Tibial artery (tissue), 4 donors: ENCODE measurements at places on chromosomes 2 and 18.

GRCh38 chr2:240836781-240837467, 16.9 kb upstream of the KIF1A start:
- no peak overlapping the region for H3K27ac ChIP-seq
- no peaks in the 10 kb centered on the region for H3K36me3 ChIP-seq
- H3K4me3 ChIP-seq, result no peak overlapping the region

DNA sequence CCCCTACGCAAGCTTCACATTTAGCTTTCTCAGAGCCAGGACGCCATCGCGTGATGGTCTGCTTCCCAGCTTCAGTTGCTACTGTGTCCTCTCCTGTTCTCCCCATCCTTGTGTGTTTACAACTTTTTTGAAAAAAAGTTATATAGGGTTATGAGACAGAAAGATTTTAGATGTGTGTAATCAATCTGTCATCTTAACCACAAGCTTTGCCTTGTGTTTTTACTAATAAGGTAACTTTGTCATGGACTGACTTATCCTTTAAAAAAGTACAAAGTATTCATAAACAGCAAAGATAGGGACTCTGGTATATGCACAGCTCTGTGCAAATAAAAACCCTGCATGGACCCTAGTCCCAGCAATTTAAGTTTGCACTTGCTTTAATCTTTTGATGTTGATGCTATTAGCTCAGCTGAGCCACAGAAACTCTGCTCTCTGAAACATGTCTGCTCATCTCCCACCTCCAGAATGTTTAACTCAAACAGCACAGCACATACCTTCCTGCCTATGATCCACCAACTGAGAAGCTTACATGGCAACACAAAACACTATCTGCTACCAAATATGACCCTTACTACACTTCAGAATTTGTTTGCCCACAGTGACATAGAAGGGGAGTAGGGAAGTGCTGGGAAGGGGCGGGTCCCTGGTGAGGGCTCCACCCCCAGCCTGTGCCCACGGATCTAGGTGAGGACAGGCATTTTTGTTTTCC, 42.7 kb downstream of the SAP130 start:
- no peaks in the 10 kb centered on the region for H3K27me3 ChIP-seq
- H3K4me1 ChIP-seq, result no peaks in the 10 kb centered on the region
- no peak overlapping the region for H3K4me3 ChIP-seq
- H3K27ac ChIP-seq, result no peak overlapping the region

DNA sequence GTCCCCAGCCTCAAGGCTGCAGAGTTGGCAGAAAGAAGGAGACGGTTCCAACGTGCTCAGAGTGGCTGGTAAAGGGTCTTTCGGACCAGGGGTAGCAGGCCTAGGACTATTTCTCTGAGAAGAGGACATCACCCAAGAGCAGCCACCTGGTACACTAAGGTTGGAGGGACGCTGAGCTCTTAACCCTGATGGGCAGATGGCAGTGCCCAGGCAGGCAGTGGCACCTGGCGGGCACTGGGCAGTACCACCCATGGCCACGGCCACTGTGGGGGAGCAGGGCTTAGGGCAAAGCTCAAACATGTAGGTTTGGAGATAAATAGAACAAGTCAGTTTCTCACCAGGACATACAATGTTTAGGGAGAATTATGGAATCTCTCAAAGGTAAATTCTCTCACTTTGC, 53.5 kb downstream of the MBP start:
- DNase-seq, result no peak
- H3K27ac ChIP-seq, result no peak overlapping the region
- H3K4me3 ChIP-seq, result no peak overlapping the region
- H3K27me3 ChIP-seq, result no peaks in the 10 kb centered on the region

GRCh38 chr2:65456064-65456463, 23.7 kb upstream of the SPRED2 start:
- DNase-seq, result no peak
- H3K27ac ChIP-seq, result no peak overlapping the region
- H3K36me3 ChIP-seq, result no peaks in the 10 kb centered on the region
- no peaks in the 10 kb centered on the region for H3K4me1 ChIP-seq
- no peaks in the 10 kb centered on the region for H3K27me3 ChIP-seq

DNA sequence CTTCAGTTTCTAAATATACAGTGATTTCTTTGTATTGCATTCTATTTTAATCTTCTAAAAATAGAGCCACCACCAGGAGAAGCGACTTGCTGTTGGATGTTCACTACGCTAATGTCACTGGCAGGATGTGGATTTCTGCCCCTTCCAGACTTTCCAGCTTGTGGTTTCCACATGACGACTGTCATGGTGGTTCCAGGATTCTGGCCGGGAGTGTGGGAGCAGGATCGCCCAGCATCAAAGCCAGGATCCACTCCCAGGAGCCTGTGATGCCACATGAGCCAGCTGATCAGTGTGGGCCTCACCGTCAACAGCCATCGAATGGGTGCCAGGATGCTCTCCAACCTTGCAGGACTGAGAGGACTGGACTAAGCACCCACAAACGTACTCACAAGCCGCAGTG, 148.8 kb downstream of the HDAC4 start:
- DNase-seq, result no peak
- no peaks in the 10 kb centered on the region for H3K27me3 ChIP-seq
- no peaks in the 10 kb centered on the region for H3K36me3 ChIP-seq

DNA sequence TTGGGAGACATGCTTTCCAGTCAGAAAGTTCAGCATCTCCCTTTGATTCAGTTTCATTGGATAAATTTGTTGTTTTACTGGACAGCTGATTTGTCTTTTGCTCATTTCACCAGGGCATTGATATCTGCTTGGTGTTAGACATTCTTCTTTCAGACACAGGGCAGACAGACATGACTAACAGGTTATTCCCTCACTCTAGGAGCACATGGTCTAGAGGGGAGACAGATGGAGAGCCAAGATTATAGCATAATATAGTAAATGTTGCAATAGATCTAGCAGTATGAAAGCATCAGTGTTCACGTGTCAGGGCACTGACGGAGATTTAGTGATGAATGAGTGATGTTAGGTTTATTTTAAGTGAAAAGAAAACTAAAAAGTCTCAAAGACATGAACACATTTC, 187.0 kb upstream of the CYRIA start:
- no peaks in the 10 kb centered on the region for H3K27me3 ChIP-seq
- no peak overlapping the region for H3K4me3 ChIP-seq
- DNase-seq, result no peak
- H3K27ac ChIP-seq, result no peak overlapping the region

GRCh38 chr2:235041221-235041917, 89.6 kb downstream of the SH3BP4 start:
- H3K27me3 ChIP-seq, result no peaks in the 10 kb centered on the region
- no peak overlapping the region for H3K27ac ChIP-seq
- peak; percentile 62 for DNase-seq
- peaks cover 27% of the 10 kb centered on the region for H3K36me3 ChIP-seq
- no peaks in the 10 kb centered on the region for H3K4me1 ChIP-seq

GRCh38 chr2:212052412-212053159, 486.0 kb downstream of the ERBB4 start:
- H3K4me1 ChIP-seq, result no peaks in the 10 kb centered on the region
- no peak for DNase-seq
- H3K27me3 ChIP-seq, result no peaks in the 10 kb centered on the region
- H3K27ac ChIP-seq, result no peak overlapping the region
- H3K36me3 ChIP-seq, result no peaks in the 10 kb centered on the region

DNA sequence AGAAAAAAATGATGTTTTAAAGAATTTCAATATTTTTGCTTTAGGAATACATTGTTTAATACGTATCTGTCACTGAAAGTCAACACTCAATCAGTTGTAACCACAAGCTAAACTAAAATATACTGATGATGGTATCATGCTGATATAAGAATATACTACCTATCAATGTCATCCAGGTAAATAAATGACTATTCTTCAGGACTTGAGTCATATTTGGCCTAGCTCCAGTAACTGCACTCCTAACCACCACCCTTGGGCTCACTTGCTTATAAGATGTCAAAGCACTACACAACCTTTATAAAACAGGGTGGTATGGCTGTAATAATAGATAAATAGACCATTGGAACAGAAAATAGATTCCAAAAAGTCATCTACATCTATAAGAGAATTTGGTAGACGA, 48.8 kb downstream of the RND3 start:
- no peak overlapping the region for H3K27ac ChIP-seq
- H3K4me3 ChIP-seq, result no peak overlapping the region
- no peaks in the 10 kb centered on the region for H3K4me1 ChIP-seq
- H3K36me3 ChIP-seq, result no peaks in the 10 kb centered on the region

- no peak for DNase-seq
- no peaks in the 10 kb centered on the region for H3K36me3 ChIP-seq
- H3K4me1 ChIP-seq, result peaks cover 60% of the 10 kb centered on the region
- H3K27ac ChIP-seq, result no peak overlapping the region
Observed at GRCh38 chr18:2984091-2984490, 28.9 kb downstream of the LPIN2 start.

DNA sequence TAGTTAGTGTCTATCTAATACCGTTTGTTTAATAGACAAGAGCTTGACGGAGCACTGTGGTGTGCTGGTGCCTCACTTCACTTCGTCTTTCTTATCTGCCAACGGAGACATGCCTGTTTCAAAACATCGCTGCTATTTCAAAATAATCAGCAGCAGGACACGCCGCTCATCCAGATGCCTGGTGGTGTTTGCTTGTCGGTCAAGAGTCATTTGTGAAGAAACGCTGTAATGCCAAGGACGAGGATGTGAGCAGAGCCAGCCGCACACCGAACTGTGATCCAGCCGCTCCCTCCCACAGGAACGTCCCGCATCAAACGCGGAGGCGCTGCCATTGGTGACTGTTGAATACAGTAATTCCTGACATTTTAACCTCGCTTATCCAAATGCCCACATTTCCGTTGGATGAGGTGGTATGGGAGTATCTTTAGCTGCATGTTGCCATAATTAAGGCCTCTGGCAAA, 432.4 kb downstream of the FBXO15 start:
- no peak for DNase-seq
- no peaks in the 10 kb centered on the region for H3K27me3 ChIP-seq
- no peak overlapping the region for H3K27ac ChIP-seq
- no peaks in the 10 kb centered on the region for H3K4me1 ChIP-seq
- no peak overlapping the region for H3K4me3 ChIP-seq

GRCh38 chr18:10086458-10087210, 172.8 kb downstream of the VAPA start:
- H3K27ac ChIP-seq, result no peak overlapping the region
- H3K4me3 ChIP-seq, result no peak overlapping the region
- DNase-seq, result no peak
- no peaks in the 10 kb centered on the region for H3K27me3 ChIP-seq
- no peaks in the 10 kb centered on the region for H3K36me3 ChIP-seq
- no peaks in the 10 kb centered on the region for H3K4me1 ChIP-seq

DNA sequence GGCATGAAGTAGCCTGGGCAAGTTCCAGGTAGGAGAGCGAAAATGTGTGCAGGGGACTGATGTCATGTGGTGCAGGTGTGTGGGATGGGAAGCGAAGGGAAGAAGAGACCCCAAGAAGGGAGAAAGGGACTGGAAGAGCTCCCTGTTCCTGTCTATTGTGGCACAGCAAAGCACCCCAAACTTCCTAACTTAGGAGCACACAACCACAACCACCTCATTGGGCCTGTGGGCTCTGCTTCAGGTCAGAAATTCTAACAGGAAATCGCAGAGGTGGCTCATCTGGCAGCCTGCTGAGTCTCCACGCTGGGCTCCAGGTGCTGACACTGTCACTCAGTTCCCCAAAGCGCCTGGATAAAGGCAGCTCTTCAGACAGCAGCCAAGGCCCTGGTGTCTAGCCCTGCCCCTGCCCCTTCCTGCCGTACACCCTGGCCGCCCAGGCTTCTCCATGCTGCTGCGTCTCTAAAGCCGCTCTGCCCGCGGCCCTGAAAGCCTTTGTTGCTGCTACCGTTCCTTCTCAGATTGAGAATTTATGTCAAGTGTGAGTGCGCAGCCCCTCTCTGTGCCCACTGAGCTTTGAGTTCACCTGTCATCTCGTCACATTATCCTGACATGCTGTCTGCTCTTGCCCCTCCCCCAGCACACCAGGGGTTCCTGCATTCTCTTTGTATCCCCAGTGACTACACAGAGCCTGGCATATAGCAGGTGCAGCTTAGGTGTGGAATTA, 140.2 kb upstream of the BCL2L11 start:
- DNase-seq, result no peak
- H3K4me3 ChIP-seq, result no peak overlapping the region
- no peaks in the 10 kb centered on the region for H3K36me3 ChIP-seq

DNA sequence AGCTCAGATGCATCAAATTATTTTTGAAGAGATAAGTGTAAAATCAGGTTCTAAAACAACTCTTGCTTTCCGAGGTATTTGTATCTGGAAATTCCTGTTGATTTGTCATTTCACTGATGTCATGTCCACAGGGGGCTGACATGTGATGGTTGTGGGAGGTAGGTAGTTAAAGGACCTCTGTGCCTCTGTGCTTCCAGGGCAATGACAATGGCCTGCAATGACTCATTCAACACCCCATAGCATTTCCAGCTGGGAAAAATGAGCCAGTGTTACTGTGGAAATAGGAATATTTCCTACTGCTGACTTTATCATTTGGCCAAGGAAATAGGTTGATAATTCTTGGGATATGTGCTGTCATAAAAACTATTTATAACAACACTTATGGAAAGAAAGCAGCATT, 86.2 kb upstream of the CCDC195 start:
- no peak overlapping the region for H3K4me3 ChIP-seq
- H3K27ac ChIP-seq, result no peak overlapping the region
- no peaks in the 10 kb centered on the region for H3K27me3 ChIP-seq
- H3K36me3 ChIP-seq, result peaks cover 83% of the 10 kb centered on the region
- no peak for DNase-seq

DNA sequence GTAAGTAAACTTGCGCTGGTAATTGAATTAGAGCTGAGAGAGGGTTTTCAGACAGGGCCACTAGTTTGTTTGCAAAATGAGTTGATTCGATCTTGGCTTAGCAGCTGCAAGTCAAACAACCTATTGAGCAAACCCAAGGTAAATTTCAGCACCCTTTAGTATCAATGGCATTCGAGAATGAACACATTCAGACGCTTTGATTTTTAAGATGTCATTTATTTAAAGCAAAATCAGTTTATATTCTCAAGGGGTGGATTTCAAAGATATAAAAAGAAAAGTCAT, 44.2 kb downstream of the TGIF1 start:
- no peak overlapping the region for H3K4me3 ChIP-seq
- H3K27me3 ChIP-seq, result no peaks in the 10 kb centered on the region
- peaks cover 4% of the 10 kb centered on the region for H3K4me1 ChIP-seq
- H3K36me3 ChIP-seq, result no peaks in the 10 kb centered on the region
- no peak for DNase-seq

- peak; percentile 95 for DNase-seq
- no peak overlapping the region for H3K4me3 ChIP-seq
- H3K36me3 ChIP-seq, result no peaks in the 10 kb centered on the region
- H3K27me3 ChIP-seq, result no peaks in the 10 kb centered on the region
Observed at GRCh38 chr2:85737481-85737880, 16.3 kb upstream of the ATOH8 start.
